NCI-H510A (cell line): ENCODE measurements at places on chromosomes 16 and 17.

DNA sequence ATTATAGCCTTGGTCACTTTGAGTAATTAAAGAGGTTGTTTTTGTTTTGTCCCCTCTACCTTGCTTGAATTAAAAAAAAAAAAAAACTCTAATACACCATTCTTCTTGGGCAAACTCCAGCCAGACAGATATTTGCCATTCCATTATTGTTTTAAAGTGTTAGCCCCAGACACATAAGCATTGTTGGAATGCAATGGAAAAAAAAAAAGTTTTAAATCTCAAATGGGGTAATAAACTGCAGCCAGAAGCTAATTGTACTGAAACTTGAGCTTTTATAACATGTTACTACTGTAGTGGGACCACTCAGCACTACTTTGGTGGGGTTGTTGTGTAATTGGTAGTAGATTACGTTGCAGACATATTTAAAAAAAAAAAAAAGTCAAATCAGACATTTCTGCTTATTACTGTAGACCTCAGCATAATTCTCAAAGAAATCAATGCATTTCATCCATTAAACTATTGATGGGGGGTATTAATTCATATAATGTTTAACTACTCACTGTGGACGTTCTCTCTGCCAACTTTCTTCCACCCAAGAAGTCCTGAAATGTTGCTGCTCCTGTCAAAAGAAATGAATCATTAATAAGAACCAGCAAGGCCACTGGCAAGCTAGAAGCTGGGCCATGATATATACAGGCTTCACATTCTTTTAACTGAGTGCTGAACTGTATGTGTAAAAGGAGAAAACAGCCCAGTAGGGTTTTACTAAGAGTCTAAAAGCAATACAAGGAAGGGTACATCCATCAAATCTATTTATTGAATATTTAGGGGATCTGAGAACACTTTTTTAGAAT, 626.6 kb upstream of the SOX9 start:
- no peak for DNase-seq

- no peak for DNase-seq
Measured at GRCh38 chr17:79082311-79083190, 7.9 kb downstream of the ENGASE start.

DNA sequence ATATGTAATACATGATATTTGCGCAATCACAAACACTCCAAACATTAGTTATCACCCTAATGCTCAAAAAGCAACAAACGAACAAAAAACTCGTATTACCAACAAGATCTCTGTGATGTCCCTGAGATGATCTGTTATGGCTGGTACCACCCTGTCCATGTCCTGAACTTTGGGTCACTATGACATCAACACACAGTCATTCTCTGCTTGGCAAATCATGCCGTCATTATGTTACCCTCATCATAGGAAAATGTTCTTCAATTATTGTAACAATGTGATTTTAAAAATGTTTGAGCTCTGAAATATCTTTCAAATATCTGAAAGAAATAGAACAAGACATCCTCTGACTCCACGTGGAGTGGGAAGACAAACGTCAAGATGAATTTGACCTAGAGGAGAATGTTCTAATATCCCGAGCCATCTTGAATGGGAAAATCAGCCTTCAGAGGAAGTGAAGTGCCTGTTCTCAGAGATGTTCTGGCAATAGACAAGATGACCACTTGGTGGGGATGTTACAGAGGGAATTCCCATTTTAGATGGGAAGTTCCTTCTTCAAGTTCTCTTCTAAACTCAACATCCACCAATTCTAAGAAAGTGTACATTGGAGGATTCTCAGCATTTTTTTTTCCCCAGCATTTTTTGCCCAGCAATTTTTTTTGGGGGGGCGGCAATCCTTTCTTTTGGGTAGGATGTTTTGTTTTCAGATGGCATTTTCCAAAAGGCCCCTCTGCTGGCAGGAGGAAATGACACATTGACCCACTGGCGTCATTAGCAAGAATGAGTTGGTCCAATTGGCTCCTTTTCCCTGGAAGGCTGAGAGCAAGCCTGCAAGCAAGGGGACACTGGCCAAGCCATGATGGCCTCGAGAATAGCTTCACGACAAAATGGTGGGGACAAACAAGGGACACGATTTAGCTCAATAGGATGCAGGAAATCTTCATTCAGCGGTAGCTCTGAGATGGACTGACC, 3.7 kb upstream of the HSD17B2 start:
- no peak for DNase-seq

GRCh38 chr16:63983401-63983800, 1138.5 kb downstream of the CDH11 start:
- DNase-seq, result peak; percentile 69

- DNase-seq, result no peak
Measured at GRCh38 chr16:88468275-88469129, 15.4 kb downstream of the ZFPM1 start.

DNA sequence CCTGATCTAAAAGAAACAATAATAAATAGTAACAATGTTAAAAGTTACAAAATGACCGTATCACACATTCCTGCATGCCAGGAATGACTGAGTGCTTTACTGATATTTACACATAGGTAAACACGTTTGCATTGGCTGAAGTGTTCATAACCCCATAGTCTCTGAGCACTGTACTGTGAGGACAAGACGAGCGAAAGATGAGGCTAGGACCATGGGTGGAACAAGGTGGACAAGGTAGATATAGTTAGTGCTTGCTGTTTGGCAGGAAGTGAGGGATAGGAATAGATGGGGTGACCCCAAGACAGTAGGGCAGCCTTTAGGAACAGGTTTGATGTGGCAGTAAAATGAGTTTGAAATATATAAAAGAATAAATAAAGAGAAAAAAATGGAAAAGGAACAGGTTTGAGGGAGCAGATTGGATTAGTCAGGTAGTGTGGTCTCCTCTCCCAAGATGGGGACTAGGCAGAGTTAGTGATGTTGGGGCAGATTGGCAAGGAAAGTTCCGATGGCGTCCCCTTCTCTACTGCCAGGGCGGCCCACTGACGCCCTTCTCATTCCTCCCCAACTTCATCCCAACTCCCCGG, 452 bp upstream of the E2F4 start:
- DNase-seq, result no peak

DNA sequence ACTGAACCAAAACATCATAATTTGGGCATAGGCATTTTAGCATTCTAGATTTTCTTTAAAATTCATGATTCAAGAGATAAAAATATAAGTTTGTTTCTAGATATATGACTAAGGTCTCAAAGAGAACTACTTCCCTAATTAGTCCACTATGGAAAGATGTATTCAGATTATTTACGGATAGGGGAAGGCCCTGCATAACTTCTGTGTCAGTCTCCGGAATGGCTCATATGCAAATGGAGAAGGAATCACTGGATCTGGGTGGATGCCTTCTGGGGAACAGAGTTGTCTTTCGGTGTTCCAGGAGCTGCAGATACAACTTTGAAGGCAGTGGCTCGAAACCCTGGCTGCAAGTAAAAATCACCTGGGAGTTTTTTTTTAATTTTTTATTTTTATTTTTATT, 17.1 kb upstream of the WFIKKN2 start:
- no peak for DNase-seq

GRCh38 chr17:17275971-17276370, 5.1 kb downstream of the COPS3 start:
- DNase-seq, result no peak

GRCh38 chr16:83354015-83354414, 453.8 kb upstream of the HSBP1 start:
- no peak for DNase-seq

- no peak for DNase-seq
Measured at GRCh38 chr16:11138022-11138768, 117.8 kb downstream of the SOCS1 start.

GRCh38 chr16:84159007-84159406, 13.9 kb downstream of the DNAAF1 start:
- no peak for DNase-seq

GRCh38 chr16:83813823-83814658, 6.3 kb downstream of the HSBP1 start:
- DNase-seq, result peak; percentile 70

GRCh38 chr16:47574091-47575054, 113.2 kb downstream of the PHKB start:
- no peak for DNase-seq

DNA sequence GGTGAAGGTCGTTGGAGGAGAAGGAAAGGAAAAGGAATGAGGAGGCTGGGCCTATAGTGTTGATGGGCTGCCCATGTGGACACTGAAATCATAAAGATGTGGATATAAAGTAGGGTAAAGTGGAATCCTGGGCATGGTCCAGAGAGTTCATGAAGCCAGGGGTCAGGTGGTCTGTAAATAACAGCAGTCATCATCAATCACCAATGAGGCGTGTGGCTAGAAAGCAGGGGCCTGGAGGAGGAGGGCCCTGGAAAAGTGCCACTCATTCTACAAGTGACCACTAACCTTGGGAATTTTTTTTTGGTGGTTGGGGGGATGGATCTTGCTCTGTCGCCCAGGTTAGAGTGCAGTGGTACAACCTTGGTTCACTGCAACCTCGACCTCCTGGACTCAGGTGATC, 115.3 kb upstream of the NOL11 start:
- no peak for DNase-seq

DNA sequence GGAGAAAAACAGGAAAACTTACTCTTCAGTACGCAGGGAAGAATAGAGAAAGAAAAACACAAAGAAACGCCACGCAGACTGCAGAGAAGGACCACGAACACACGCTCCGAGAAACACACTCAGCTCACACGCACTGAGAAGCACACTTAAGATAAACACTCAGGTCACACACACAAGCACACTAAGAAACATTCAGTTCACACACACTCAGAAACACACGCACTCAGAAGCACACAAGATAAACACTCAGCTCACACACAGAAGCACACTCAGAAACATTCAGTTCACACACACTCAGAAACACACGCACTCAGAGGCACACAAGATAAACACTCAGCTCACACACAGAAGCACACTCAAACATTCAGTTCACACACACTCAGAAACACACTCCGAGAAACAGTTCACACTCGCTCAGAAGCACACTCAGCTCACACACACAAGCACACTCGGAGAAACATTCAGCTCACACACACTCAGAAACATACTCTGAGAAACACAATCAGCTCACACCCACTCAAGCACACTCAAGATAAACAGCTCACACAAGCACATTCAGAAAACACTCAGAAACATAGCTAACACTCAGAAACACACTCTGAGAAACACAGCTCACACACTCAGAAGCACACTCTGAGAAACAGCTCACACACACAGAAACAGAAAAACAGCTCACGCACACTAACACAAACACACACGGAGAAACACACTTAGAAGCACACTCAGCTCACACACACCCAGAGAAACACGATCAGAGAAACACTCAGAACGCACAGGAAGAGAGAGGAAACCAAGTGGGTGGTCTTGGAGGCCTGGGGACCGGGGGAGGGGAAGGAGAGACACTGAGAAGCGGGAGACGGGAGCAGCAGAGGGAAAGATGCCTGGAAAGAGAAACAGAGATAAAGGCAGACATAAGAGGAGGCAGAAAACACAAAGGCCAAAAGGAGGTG, 908 bp downstream of the TMEM98 start:
- DNase-seq, result no peak

DNA sequence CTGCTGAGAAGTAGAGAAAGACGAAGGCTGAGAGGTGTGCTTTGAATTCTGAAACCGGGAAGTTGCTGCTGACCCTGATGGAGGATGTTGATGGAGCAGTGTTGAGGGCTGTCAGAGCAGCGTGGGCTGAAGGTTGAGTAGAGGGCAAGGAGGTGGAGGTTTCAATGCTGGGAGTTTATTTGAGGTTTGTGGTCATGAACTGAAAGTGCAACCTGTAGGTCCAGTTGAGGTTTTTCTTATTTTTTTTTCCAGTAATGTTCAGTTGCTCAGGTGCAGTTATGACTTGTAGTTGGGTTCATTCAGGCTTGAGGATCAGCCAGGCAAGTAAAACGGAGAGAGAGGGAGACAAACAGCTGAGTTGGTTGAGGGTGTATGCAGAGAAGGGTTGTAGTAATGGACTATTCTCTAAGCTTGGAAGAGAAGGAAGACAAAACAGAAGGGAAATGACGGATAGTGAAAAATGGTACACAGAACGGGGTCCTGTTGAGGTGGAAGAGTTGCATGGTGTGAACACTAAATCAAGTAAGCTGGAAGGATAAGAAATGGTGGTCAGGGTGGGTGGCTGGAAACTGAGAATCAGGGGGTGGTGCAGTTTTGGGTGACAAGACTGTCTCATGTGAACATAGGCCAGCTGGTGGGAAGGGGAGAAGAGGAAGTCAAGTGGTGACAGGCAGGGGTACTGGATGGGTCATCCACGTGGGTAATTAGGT, 8.7 kb upstream of the UBE2G1 start:
- no peak for DNase-seq

- no peak for DNase-seq
Measured at GRCh38 chr16:5228369-5228768, 130.8 kb upstream of the EEF2KMT start.

- no peak for DNase-seq
Measured at GRCh38 chr16:86096850-86097249, 197.9 kb downstream of the IRF8 start.

- no peak for DNase-seq
Measured at GRCh38 chr16:67965668-67966548, 2.5 kb downstream of the SLC12A4 start.

GRCh38 chr16:79698341-79698753, 97.8 kb upstream of the MAF start:
- no peak for DNase-seq

DNA sequence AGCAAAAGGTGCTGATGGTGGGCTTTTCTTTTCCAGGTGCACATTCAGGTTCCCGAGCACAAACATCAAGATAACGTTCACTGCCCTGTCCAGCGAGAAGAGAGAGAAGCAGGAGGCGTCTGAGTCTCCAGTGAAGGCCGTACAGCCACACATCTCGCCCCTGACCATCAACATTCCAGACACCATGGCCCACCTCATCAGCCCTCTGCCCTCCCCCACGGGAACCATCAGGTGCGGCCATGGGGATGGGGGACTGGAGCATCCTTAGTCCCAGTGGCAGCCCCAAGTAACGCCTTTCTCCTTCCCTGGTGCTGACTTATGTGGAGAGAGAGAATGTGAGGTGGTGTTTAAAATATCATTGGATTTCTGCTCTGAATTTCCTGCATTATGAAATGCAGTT, 43.8 kb downstream of the FOXK2 start:
- no peak for DNase-seq

GRCh38 chr16:81716478-81717225, 62.4 kb upstream of the PLCG2 start:
- DNase-seq, result no peak

- no peak for DNase-seq
Measured at GRCh38 chr16:77214411-77215138, 15.4 kb downstream of the SYCE1L start.

DNA sequence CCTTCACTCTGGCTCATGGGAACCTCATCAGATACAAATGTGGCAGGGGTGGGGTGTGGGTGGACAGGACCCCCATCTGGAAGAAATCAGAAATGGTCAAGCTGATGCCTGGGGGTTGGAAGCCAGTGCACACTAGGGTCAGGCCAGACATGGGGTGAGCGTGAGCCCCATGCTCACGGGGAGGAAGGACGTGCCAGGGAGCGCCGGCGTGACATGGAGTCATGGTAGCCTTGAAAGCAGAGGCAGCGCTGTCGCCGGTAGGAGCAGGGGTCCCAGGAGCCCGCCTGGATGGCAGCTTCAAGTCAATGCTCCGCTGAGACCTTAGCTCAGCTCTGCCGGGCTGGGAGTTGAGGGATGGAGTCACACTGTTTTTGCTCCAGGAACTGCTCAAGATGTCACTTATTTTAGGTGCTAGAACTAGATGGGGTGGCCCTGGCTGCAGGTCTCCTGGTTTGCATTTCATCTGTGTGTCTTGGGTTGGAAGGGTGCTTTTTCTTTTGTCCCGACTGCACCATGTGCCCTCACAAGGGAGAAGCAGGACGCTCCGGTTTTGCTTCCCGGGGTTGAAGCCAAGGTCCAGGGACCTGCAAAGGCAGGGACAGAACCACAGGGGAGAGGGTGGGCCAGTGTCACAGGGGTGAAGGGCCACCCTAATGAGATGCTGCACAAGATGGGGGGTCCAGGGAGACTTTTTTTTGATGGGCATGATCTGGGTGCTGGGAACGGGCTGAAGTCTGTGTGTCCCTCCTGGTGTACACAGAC, 51.4 kb downstream of the USP22 start:
- no peak for DNase-seq
